Progenitor cell of endocrine pancreas (in vitro differentiated cells): ENCODE measurements at places on chromosomes 5 and 9.

DNA sequence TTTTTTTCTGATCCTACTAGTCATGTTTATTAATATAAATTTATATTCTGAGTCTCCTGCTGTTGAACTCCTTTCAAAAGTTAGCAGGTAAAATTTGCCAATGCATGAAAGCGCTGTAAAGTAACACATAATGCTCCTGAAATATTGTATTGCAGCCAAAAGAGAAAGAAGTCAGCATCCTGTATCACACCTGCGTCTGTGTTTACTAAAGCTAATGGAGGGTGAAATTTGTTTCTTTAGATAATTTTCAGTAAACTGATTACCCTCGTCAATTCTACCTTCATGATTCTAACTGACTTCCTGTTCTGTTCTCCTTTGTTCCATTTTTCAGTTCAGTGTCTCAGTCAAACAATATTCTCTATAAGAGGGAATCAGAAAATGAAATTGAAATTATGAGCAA, 415.4 kb downstream of the CDH9 start:
- no peak for DNase-seq

GRCh38 chr9:125646217-125646616, 60.8 kb downstream of the MAPKAP1 start:
- DNase-seq: no peak

DNA sequence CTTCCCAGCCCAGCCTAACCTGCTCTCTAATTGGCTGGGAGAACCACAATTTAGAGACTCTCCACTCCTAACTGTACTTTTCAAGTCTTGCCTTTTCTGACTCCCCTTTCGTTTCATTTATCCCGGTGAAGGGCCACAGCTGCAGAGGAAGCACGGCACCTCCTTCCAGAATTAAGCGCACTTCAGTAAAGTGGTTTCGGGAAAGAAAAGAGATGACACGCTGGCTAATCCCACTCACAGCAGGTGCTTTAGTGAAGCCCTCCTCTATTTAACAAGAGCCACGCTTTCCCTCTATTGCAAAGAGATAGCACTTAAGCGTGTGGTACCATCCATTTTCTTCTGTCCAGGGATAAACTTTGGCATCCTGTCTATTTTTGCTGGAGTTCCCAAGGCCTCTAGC, 4.8 kb downstream of the DNAH5 start:
- DNase-seq: no peak

DNA sequence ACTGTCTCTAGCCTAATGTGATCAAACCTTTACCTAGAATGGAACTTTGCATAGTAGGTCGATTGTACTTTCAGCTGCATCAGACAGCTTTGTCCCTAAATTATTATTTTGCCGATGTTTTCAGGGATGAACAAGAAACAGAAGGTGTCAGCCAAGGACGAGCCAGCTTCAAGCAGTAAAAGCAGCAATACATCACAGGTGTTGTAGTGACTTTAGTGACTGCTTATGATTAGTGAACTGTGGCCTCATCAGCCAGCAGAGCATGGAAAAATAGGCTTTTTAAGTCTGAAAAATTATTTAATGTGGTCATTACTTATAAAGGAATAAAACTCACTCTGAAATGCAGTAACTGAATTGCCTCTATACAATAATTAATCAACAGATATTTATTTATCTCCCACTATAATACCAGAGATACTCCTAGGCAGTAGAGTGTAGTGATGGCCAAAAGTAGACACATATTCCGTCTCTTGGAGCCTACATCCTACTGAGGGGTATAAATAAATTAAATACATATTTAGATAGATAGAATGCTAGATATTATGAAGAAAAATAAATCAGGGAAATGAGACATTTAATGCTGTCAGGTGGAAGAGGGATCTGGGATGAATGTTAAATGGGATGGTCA, 166.3 kb downstream of the PARP8 start:
- no peak for DNase-seq

DNA sequence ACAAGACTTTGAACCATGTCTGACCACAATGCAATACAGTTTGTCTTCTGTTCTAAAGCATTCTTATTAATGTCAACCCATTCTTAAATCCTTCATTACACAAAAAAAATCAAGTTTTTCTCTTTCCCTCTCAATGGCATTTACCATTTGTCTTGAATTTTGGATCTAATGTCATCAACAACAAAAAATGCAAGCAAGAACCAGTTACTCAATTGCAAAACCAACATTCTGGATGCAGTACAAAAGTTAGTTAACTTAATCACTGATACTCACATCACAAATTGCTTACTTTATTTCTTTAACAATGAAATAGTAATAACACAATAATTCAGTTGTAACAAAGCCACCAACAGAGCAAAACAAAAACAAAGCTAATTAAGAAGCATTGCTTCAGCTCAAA, 6.0 kb downstream of the C9orf40 start:
- no peak for DNase-seq

DNA sequence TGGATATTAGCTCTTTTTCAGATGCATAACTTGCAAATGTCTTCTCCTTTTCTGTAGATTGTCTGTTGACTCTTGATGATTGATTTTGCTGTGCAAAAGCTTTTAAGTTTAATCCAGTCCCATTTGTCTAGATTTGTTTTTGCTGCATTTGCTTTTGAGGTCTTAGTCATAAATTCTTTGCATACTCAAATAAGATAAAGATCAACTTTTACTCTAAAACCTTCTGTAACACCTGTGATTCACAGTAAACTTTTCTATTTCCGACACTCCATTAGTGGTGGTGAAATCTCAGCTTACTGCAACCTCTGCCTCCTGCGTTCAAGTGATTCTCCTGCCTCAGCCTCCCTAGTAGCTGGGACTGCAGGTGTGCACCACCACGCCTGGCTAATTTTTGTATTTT, 239.0 kb upstream of the ST8SIA4 start:
- no peak for DNase-seq

- DNase-seq: no peak
Measured at GRCh38 chr5:66477596-66477995, 118.6 kb upstream of the MAST4 start.
